Nucleus accumbens (tissue), 56 donors: ENCODE measurements at places on chromosomes 5 and 9.

GRCh38 chr9:114662081-114662989 is 4.7 kb upstream of the TEX53 start:
- DNase-seq: no peak

- DNase-seq: no peak
Measured at GRCh38 chr9:137416563-137417151, 6.3 kb downstream of the EXD3 start.

DNA sequence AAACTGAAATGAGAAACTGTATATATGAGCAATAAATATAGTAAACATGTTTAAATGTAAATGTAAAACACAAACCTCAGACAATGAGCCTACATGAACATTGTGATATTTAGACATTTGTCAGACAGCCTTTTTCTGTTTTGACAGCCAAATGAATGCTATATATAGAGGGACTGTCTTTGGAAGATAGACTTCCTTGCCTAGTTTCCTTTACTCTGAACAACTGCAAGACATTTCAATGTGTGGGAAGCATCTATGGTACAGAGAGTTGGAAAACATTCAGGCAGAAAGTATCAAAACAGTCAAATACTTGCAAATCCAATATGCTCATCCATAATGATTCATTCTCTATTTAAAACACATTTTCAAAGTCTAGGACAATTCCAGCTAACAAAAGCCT is 31.7 kb upstream of the TUSC1 start:
- DNase-seq: no peak

DNA sequence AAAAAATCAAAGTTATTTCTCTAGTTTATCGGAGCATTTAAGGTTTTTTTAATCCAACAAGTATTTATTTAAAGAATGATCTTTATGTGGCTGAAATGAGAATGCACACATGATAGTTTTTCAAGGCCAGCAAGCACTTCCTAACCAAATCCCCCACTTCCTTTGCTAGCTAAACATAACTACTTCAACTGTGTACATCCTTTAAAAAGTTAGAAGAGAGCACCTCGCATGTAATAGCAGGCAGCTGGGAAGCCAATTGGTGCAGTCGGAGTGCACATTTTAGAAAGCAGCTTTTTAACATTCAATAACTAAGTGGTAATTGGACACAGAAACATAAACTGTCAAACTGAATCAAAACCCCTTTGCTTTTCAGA is 245.7 kb downstream of the BNC2 start:
- DNase-seq: no peak

GRCh38 chr9:81069038-81069795 is 620.1 kb downstream of the TLE1 start:
- no peak for DNase-seq

GRCh38 chr5:82719368-82719767 is 357.8 kb downstream of the TMEM167A start:
- no peak for DNase-seq

DNA sequence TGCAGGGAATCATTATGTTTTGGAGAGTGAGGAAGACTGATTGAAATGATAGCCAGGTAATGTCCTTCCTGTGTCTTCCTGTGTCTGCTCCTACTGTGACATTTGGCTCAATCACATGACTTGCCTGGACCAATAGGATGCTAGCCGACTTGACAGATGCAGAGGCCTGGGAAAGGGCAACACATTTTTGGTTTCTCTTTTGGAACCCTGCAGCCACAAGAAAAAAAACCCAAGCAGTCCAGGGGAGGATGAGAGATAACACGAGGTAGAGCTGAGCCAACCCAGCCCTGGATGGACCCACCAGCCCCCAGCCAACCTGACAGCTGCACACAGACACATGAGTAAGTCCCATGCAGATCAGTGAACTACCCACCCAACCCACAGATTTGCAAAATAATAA is 256.1 kb upstream of the SMARCA2 start:
- no peak for DNase-seq

DNA sequence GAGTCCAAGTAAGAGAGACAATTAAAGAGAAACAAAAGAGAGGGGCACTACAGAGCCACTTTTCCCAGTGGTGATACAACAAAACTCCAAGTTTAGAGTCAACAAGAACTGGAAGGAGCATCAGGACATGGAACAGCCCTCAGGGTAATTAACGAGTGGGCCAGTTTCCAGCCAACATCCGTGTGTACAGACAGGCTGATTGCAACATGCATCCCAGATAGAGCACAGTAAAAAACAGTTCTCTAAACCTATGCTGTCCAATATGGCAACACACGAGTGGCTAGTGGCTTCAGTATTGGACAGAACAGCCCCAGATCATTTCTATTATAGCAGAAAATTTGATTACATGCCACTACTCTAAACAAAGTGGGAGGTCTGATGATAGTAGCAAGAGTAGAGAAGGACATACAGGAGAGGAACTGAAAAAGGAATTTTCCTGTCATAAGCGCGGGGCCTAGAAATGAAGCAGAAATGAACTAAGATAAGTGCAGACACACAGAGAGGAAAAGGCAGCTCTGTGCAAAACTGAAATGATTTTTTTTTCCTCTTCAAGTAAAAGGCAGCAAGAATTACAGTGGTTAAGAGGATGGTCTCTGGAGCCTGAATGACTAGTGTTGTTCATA is 175.6 kb upstream of the CCNG1 start:
- DNase-seq: no peak

DNA sequence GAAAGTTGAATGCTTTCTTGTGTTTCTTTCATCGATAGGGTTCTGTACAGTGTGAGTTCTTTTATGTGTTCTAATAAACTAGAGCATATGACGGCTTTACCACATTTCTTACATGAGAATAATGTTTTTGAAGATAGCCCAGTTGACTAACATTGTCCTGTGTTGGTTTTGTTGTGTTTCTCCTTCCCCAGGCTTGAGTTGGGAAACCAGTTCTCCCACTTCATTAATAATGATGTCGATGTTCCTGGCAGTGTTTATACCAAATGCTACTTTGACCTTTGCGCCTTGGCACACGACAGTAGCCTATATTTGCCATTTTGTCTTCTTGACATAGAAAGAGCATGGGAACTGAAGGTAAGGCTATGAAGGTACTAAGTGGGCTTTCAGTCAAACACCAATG is 14.4 kb upstream of the ZNF782 start:
- no peak for DNase-seq

DNA sequence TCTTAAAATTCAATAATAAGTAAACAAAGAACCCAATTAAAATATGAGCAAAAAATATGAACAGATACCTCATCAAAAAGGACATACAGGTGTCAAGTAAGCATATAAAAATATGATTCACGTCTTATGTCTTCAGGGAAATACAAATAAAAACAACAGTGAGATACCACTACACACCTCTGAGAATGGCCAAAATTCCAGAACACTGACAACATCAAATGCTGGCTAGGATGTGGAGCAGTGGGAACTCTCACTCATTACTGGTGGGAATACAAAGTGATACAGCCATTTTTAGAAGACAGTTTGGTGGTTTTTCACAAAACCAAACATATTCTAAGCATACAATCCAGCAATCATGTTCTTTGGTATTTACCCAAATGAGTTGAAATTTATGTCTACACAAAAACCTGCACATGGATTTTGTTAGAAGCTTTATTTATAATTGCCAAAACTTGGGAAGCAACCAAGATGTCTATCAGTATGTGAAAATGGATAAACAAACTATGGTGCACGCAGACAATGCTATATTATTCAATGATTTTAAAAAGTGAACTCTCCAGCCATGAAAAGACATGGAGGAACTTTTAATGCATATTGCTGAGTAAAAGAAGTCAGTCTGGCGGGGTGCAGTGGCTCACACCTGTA is 252.3 kb downstream of the NR3C1 start:
- DNase-seq: no peak

GRCh38 chr9:2138646-2139045 is 123.5 kb downstream of the SMARCA2 start:
- DNase-seq: no peak

GRCh38 chr9:97514531-97514930 is 13.1 kb downstream of the TMOD1 start:
- DNase-seq: no peak
